ENCODE measurements at places on chromosomes 4 and X.

DNA sequence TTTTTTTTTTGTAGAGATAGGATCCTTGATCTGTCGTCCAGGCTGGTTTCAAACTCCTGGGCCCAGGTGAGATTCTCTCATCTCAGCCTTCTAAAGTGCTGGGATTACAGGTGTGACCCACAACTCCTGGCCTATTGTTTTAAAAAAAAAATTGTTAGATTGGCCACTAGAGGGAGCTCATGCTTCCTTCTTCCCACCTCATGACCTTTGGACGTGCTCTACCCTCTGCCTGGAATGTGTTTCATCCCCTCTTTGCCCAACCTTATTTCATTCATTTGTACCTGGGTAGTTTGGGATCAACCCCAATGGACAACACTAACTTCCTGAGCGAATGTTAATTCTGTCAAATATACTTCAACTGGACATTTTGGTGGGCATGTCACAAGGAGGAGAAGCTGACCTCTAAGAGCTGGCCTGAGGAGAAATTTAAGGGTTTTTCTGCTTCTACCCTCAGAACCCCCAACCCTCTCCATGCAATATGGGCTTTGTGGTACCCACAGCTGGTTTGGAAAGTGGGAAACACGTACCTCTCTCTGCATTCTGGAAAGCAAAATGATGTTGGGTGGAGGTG, 6.4 kb downstream of the PPEF2 start:
- DNase-seq: no peak

GRCh38 chr4:122548886-122549630, 71.8 kb downstream of the IL21 start:
- DNase-seq: no peak

- DNase-seq: no peak
Measured at GRCh38 chrX:65689377-65689776, 21.9 kb downstream of the MSN start.

DNA sequence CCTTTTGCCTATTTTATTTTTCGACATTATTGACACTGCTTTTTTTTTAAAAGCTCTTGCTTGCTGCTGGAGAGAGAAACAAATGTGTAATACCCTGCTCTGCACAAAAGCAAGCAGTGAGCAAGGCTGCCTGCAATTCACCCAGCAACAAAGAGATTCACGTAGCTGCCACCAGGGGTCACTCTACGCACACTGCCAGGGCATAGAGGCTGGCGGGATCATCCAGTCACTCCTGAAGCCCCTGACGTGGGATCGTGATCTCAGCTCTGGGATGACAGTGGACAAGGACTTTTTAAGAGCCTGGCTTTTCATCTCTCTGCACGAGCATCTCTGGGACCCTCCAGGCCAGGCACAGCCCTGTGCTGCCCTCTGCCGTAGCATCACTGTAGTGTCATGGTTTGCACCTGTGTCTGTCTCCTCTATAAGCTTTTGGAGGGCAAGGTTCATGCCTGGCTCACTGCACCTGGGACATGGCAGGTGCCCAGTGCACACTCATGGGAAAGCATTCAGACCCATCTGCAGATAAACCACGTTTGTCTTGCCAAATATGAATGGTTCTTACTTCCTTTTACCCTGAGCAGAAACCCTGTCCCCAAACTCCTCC, 19.8 kb downstream of the C4orf50 start:
- peak; percentile 20 for DNase-seq

DNA sequence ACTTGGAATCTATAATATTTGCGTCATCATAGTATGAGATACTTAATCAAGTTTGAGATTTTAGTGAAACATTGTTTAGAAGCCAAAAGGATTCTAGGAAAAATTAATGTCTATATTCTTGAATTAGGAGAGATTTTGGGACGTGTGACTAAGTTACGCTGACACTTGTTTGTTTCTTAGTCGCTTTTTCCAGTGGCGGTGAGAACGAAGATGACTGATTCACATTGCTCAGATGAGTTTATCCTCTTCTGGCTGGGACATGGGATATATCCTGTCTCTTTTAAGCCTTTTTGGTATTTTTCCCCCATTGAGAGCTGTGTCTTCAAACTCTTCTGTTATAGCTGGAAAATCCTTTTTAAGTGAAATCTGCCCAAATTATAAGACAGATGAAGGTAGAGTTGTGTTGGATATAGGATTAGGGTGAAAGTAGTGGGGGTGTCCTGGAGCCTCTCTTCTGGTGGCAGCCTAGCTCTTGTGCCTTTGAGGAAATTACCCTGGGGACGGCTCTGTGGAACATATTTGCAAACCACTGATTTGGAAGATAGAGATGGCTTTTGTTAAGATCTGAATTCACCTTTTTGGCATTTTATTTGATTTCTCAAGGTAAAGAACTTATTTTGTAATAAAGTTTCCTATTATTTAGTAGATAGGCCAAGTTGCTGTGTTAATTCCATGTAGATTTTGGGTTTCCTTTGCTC, 49.7 kb downstream of the HTT start:
- no peak for DNase-seq

- no peak for DNase-seq
Measured at GRCh38 chr4:20639346-20639745, 60.9 kb upstream of the PACRGL start.

GRCh38 chr4:184593461-184593860, 55.8 kb downstream of the CASP3 start:
- DNase-seq: no peak

DNA sequence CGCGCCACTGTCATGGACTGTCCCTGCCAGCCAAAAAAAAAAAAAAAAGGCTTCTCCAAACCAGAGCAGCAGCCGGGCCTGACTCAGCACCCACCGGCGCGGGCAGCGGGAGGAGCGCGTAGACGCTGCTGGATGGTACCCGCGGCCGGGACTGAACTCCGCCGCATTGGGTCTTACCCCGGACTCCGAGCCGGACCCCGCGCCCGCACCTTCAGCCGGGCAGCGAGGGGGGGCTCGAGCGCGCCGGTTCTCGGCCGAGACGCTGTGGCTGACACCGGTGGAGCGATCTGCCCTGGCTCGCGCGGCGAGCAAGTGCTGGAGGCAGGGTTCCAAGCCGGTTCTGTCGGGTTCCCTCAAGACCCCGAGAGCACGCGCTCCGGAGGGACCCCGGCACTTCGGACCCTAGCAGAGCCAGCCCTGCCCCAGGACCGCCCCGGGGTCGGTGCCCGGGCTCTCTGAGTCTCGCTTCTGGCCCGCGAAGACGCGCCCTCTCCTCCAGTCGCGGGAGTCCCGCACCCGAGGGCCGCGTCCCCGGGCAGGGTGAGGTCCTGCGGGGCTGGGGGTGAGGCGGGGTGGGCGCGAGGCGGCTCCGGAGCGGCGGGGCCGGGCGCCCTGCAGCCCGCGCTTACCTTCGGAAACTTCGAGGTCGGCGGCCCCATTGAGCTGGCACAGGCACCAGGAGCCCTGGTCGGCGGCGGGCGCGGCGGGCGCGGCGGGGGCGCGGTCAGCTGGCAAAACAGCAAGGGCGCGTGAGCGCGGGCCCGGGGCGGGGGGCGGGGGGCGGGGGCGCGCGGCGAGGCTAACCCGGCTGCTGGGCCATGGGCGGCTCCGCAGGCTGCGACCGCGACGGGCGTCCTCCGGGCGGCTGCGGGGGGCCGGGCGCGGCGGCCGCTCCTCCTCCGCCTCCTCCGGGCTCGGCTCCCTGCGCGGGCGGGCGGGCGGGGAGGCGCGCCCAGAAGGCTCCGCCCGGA, 11.8 kb upstream of the MAN2B2 start:
- no peak for DNase-seq

DNA sequence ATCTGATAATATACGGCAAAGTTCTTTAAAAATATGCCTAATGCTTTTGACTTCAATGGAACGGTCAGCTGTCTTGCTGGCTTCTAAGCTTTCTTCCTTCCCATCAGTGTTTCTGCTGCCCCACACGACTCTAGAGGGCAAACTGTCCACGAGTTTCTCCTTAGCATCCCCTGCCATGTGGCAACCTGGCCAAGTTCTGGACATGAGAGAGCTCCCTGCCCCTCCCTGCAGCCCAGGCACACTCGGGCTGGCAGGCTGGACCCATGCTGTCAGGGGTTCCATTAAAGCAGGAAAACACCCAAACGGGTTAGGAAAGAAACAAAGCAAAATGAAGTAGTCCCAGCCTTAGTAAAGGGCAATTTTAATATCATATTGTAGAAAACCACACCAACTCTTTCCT, 38.8 kb downstream of the KDR start:
- DNase-seq: no peak

All from activated B cell treated with CpG ODN at 0.5 μM for 24 hours (primary cell).